ENCODE measurements at places on chromosomes 5 and 9.
A peak's percentile ranks its signal among the peaks of the same experiment; 100 is the strongest.

DNA sequence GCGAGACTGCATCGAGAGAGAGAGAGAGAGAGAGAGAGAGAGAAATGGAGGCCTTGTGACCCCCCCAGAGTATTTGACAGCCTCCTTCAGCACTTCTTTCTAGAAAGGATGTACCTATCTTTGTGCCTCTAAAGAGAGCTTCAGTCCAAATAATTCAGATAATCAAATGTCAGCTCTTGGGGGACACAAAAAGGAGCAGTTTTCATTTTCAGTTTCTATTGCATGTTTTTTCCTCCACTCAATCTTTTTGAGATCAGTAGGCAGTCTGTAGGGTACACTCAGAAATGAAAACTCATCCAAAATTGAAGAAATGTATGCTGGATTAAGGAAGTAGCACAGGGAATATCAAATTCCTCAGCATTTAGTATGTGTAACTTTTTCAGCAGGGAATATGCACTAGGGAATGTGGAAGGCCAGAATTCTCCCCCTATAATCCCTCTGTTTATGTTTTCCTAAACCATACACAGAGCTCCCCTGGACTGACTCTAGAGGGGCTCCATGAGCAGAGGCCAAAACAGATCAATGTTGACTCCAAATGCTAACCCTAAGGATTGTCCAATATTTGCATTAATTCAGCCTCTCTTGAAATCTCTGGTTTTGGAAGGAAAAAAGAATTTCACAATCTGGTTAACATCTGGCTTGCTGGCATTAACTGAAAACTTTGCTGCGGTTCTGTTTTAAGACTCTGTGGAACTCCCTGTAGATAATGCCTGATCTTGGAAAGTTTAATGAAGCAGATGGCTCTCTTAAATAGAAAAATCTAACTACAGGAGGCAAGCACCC lies 250.1 kb downstream of the CEMIP2 start:
- DNase-seq: no peak

GRCh38 chr5:37575541-37576489 lies 196.7 kb downstream of the WDR70 start:
- no peak for DNase-seq

GRCh38 chr9:37121881-37122280 lies 1.5 kb downstream of the ZCCHC7 start:
- DNase-seq: no peak

GRCh38 chr5:1549475-1550030 lies 25.8 kb upstream of the LPCAT1 start:
- no peak for DNase-seq

DNA sequence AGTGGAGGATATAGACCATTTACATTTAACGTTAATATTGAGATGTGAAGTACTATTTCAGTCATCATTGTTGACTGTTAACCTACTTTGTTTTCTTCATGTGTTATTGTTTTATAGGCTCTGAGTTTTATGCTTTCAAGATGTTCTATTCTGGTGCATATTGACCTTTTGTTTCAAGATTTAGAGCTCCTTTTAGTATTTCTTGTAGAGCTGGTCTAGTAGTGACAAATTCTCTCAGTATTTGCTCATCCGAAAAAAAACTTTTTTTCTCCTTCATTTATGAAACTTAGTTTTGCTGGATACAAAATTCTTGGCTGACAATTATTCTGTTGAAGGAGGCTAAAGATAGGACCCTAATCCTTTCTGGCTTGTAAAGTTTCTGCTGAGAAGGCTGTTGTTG lies 91.3 kb downstream of the INVS start:
- no peak for DNase-seq

DNA sequence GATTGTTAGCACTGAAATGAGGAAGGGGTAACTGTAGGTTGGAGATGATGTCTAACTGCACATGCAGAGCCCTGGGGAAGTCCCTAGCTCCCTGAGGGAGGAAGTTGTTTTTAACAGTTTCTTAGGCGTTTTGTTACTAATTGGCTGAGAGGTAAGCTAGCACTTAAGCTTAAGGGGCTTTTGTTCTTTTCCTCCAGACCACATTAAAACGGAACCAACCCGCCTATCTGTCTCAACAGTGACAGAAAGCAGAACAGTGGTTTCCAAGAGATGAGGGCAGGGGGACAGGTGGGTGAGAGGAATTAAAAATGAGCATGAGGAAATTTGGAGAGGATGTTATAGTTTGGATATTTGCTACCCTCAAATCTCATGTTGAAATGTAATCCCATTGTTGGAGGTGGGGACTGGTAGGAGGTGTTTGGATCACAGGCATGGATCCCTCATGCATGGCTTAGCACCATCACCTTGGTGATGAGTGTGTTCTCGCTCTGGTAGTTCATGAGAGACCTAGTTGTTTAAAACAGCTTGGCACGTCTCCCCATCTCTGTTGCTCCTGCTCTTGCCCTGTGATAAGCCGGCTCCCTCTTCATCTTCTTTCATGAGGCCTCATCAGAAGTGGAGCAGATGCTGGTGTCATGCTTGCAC lies 38.9 kb downstream of the LYRM7 start:
- DNase-seq: no peak

- no peak for DNase-seq
Measured at GRCh38 chr5:108649106-108649505, 98.6 kb upstream of the FER start.

DNA sequence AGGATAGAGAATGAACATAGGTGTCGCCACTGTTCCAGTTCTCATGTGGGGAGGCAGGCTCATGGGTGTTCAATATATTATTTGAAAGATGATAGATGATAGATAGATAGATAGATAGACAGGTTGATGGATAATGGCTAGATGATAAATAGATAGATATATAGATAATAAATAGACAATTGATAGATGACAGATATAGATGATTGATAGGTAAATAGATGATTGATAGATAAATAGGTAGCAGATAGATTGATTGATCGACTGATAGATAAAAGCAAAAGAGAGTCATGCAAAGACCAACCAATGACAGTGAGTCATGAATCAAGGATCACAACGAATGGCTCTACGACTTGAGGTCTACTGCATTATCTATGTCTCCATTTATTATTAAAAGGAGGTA lies 30.4 kb downstream of the SPARC start:
- DNase-seq: no peak

GRCh38 chr9:129610213-129610472 lies 10.8 kb downstream of the C9orf50 start:
- DNase-seq: no peak

- DNase-seq: no peak
Measured at GRCh38 chr5:167402671-167403070, 888.8 kb upstream of the WWC1 start.

GRCh38 chr9:15543047-15543813 lies 9.6 kb upstream of the CCDC171 start:
- DNase-seq: no peak

GRCh38 chr9:101265261-101265660 lies 119.5 kb downstream of the BAAT start:
- no peak for DNase-seq

GRCh38 chr5:5257353-5257752 lies 117.2 kb downstream of the ADAMTS16 start:
- DNase-seq: no peak

DNA sequence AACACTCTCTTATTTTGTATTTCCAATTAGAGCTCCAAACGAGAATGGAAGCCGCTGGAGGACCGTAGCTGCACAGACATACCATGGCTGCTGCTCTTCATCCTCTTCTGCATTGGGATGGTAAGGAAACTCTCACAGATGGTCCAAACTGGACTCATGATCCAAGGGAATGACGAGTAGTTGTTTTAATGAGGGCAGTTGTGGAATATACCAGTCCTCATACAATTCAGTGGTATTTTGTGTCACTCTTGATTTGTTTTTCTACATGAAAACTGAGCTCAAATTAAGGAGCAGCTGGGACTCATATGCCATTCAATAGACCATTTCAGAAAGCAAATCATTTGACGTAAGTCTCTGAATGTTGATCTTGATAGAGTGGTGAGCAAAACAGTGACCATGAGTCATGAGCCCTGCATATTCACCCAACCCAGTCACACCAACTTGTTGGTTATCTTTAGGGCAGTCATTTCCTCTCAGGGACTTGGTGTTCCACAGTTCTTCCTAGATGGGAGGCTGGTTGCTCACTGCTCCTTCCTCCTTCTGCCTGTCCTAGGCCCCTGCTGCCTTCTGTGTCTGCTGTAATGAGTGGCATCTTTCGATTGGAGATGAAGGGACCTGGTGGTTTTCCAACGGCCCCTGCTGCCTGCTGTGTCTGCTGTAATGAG lies 54.9 kb downstream of the SLC44A1 start:
- DNase-seq: no peak

DNA sequence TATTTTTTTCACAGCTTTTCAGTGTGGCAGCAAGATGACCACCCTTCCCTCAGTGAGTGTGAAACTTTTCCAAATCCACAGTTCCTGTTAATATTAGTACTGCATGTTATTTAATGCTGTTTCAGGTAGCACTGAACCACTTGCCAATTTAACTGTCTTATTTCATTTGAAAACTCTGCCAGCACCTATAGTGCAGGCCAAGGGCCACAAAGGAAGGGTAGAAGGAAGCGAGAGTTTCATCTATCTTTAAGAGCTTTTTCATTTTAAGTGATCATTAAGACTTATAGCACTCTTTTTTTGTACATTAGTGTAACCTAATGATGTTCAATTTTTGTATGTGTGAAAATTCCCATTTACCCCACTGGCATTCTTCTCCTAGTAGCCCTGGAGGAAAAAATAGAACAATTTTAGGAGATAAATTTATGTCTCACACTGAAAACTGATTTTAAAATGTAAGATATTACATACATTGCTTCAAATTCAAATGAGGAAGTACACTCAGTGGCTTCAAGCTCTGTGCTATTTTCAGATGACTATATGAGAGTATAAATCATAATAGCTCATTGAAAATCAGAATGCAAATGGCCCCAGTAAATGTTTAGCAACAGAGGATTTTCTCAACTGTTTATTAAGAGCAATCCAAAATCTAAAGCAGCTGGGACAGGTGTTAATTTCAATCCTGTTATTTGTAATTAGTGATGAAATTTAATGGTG lies 820.5 kb downstream of the PTPRD start:
- DNase-seq: no peak

- DNase-seq: no peak
Measured at GRCh38 chr9:136824496-136825225, 16.9 kb downstream of the RABL6 start.

DNA sequence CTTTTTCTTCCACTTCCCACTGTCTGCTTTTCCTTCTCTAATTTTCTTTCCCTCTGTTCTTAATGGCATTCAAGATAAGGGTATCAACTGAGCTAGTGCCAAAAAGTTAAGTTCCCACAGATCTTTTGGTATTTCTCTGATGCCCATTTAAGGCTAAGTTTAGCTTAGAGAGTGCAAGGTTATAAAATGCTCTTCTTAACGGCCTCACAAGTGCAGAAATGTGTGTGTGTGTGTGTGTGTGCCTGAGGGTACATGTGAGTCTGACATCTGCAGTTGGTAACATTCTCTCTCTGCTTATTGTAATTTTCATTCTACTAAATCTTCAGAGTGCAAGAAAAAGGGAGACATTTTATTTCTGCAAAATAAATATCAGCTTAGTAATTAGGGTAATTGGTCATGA lies 24.2 kb downstream of the FBN2 start:
- DNase-seq: no peak

DNA sequence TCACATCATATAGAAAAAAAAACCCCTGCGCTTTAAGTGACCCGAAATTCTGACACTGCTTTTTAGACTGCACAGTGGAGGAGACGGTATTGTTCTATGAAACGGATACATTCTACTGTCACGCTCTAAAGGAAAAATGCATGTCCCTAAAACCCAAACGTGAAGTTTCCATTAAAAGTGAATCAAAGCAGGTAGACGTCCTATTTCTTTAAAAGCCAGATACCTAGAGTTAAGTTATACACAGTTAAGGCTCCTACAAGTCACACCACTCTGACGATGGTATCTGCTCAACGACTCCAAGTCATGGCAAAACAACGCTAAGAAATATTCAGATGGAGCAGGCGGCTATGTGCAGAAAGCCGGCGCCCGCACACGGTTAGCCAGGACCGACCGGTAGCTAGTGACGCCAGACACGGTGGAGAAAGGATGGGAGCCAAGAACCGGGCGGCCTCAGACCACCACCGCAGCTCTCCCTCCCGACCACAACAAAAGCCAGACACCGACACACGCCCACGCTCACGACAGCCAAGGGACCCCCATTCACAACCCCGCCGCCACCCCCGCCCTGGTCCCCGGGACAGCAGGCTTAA lies 734 bp downstream of the SKP1 start:
- DNase-seq: peak; percentile 16

- DNase-seq: peak; percentile 10
Measured at GRCh38 chr5:160213537-160213936, 15.8 kb upstream of the FABP6 start.

DNA sequence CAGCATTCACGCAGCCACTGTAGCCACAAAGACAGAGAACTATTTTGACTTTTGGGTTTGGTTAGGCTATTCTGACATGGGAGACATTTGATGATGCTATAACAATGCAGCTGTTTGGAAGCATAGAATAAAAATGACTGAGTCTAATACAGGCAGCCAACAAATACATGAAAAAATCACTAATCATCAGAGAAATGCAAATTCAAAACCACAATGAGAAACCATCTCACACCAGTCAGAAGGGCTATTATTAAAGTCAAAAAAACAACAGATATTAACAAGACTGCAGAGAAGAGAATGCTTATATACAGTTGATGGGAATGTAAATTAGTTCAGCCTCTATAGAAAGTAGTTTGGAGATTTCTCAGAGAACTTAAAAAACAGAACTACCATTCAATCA lies 107.1 kb upstream of the POC5 start:
- DNase-seq: no peak

- no peak for DNase-seq
Measured at GRCh38 chr9:137784046-137784445, 93.5 kb upstream of the CACNA1B start.

GRCh38 chr5:39616131-39616530 lies 191.4 kb upstream of the DAB2 start:
- peak; percentile 63 for DNase-seq

DNA sequence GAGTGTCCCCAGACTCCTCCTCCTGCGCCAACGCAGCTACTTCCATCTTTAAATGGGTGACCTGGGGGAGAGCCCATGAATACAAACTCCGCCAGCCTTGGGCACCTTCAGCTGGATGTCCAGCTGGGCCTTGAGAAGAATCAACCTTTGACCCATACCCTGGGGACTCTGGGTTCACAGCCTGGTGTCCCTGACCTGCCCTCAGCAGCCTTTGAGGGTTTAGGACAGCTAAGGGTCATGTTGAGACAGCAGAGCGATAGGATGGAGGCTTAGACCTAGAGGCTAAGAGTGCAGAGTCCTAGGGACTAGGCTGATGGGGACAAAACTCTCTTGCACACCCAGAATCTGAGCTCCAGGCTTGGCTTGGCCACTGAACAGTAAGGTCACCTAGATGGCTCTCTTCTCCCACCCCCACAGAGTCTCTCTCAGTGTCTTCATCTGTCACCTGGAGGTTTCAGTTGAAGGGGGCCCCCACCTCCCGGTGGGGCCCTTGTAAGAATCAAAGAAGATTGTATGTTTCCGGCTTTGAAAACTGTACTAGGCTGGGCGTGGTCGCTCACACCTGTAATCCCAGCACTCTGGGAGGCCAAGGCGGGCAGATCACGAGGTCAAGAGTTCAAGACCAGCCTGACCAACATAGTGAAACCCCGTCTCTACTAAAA lies 6.7 kb upstream of the AQP3 start:
- DNase-seq: no peak

Measured in NCI-H748 treated with DMSO at 0.1 percent for 48 hours (cell line).